ENCODE measurements at places on chromosomes 7 and 10.

DNA sequence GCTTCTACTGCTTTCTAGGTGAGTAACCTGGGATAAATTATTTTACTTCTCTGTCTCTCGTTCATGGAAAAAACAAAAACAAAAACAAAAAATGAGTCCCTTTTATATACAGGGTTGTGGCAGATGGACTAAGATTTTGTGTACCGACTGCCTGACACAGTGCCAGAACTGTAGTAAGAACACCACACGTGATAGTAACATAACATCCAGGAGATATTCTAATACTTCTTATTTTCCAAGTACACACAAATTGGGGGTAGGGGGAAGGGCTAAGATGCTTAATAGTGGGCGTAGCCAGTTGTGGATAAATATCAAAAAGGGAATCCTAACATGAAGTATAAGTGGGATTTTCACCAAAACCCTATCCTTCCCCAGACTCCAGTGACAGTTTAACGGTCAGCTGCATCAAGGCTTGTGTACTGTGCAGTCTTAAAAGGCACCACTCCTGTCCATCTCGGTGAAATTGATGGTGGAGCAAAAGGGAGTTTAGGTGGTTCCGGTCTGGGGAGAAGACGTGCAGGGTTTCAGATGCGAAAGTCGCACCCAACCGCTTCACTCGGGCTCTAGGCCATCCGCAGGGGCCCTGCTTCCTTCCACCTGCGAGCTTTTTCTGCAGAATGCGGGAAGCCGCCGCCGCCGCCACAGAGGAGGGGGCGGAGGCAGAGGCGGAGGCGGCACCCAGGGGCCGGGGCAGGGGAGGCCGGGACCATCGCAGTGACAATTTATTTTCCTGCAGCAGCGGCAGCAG is at the start of gene STAMBPL1:
STAMBPL1 (plus strand) TSS at position 712 of the 748 bp plus-strand sequence. CDS start 21,464 bp downstream, outside the sequence.
- DNase-seq = peak; percentile 17

DNA sequence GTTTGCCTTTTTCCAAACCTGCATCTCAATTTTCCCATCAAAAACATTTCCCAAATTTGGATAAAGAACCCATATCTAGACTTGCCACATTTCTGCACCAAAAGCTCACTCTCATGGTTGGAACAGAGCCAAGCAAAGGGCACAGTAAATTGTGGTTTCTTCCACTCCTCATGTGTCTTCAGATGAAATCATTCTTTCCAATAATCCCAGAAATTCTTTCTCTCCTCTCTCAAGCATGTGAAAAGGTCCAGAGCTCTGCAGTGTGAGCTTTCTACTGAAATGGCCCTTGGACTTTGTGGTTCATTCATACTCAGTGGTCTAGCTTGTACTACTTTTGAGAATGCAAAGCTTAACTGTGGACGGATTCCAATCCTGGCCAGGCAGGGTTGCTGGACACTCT is 19.8 kb downstream of the PRSS2 start:
- DNase-seq = no peak

DNA sequence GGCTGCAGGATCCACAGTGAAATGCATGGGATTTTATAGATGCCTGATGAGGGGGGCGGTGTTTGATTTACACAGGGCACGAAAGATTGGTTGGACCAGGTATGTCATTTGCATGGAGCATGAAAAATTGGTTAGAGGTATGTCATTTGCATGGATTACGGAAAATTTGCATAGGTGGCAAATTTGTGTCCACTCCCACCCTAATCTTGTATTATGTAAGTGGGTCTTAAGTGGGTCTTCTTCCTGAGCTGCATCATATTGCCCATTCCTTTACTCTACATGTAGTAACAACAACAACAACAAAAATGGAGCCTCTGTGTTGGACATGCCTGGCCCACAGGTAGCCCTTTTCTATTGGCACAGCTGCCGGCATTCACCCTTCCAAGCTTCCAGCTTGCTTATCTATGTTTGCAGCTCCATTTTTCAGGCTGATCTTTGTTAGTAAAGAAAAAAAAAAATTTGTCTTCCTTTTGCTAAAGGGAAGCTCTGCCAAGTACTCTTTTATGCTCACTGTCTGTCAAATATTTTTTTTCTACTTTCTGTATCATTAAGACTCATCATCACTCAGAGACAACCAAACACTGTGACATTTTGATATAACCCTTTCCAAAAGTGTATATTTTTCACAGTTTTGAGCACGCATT is 10.3 kb upstream of the ZNF273 start:
- no peak for DNase-seq

DNA sequence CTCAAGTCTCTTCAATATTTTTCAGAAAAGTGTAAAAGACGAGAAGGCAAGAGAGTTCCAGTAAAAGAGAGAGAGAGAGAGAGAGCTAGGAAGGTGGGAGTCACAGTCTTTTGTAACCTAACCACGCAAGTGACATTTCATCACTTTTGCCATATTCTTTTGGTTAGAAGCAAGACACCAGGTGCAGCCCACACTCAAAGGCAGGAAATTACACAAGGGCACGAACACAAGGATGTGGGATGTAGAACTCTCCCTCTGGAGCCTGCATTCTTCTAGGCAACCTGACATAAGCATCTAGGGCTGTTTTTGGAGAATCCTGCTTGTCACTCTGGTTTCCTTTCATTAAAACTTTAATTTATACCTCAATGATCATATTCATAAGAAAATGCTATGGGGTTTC is 1213.1 kb downstream of the DNAJB9 start:
- no peak for DNase-seq

GRCh38 chr10:69716711-69717560 is 84.8 kb upstream of the COL13A1 start:
- peak; percentile 41 for DNase-seq

DNA sequence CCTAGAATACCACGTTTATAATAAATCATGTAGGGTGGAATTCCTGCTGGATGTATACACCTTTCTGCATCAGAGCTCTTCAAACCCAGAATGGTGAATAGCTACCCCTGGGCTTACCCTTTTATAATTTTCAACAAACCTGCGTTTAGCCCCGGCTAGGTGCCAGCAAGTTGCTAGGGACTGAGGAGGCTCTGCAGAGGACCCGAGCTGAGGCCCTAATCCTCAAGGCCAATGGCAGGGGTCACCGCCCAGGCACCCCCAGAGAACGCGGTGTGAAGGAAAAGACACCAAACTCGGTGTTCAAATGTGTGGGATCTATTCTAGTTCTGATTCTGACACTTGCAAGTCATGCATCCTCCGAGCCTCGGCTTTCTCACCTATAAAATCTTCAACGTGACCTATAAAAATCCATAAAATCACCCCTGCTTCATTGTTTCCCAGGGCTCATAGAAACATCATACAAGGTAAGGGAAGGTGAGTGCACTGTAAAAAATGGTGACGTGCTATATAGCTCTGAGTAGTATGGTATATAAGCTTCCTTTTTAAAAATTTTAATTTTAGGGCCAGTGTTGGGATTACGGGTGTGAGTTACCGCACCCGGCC is 2.5 kb upstream of the ANXA11 start:
- no peak for DNase-seq

- DNase-seq = no peak
Measured at GRCh38 chr7:151542606-151543130, 23.0 kb upstream of the RHEB start.

GRCh38 chr7:10655031-10655430 is 318.6 kb upstream of the PHF14 start:
- DNase-seq = no peak

DNA sequence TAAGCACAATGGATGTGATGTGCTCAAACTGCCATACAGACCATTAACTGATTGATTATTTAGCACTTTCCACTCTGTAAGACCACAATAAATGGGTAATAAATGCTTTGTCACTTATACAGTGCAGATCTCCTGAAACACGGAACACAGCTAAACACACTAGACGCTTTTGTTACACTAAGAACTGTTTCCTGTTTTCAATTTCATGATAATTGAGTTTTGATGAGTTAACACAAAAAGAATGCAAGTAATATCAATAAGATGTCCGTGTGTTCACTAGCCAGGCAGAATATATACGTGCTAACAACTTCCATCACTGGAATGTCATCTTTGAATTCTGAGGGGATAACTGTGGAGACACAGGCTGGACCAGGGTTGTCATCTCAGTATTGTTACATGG is 178.8 kb downstream of the SKAP2 start:
- DNase-seq = no peak

GRCh38 chr10:13820964-13821337 is 234.2 kb downstream of the PRPF18 start:
- DNase-seq = no peak

GRCh38 chr7:158623241-158623640 is 35.6 kb upstream of the PTPRN2 start:
- DNase-seq = no peak

DNA sequence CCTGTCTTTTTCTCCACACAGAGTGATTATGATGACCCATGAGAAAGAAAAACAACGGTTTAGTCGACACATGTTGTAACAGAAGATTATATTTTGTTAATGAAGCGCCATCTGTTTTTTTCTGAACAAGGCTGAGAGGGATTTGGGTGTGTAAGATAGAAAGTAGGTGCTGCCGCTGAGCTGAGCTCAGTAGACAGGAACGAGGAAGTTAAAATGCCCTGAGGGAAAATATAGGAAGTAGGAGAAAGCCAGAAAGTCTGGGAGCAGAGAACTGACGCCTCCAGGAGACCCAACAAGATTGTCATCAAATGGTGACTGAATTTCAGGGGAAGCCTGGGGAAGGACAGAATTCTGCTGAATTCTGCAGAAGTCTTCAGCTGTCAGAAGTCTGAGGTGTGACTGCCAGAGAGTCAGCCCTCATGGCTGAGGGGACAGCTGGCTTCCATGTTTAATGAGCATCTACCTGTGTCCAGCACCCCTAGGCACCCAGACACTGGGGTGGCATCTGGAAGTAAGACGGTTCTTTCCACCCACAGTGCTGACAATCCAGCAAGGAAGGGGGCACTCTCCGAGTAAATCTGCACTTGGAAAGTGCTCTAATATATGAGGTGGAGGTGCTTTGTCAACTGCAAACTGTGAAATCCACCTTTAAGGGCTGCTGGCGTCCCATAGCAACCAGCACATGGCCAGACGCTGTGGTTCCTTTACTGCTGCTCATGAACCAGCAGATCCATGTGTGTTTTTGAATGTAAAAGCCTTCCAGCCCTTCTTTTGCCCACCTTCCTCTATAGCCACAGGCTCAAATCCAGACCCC is 12.5 kb upstream of the TSPAN15 start:
- DNase-seq = peak; percentile 47

DNA sequence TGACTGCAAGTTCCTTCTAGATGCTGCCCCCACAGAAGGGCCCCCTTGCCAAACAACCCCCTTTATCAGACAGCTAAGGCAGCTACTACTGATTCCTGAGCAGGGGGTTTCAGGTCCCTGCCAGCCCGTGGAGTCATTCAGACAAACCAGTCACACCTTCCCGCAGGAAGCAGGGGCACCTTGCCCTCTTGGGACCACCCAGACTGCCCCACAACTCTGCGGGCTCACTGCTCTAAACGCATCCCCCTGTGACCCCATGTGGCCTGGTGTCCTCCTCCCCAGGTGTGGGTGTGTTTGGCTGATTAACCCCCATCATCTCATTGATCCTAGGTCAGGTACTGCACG is 298.9 kb downstream of the TCERG1L start:
- no peak for DNase-seq
